Activated B cell treated with CpG ODN at 0.5 μM for 24 hours (primary cell): ENCODE measurements at places on chromosomes 6 and 20. TPM values are rescaled to one million over a fixed set of nuclear protein-coding genes. Genes with fewer than 3 reads are reported as not detected.

The VSTM2L gene
- total RNA-seq: not detected in 2 replicates

The PGC gene
- not detected in 2 replicates for total RNA-seq

The EPPIN gene
- not detected in 2 replicates for total RNA-seq

The LY6G6D gene
- total RNA-seq: not detected in 2 replicates

The BPI gene
- total RNA-seq: not detected in 2 replicates

The NRM gene
- total RNA-seq: 17.4 and 17.8 TPM in 2 replicates

The GPR6 gene
- not detected in 2 replicates for total RNA-seq

DNA sequence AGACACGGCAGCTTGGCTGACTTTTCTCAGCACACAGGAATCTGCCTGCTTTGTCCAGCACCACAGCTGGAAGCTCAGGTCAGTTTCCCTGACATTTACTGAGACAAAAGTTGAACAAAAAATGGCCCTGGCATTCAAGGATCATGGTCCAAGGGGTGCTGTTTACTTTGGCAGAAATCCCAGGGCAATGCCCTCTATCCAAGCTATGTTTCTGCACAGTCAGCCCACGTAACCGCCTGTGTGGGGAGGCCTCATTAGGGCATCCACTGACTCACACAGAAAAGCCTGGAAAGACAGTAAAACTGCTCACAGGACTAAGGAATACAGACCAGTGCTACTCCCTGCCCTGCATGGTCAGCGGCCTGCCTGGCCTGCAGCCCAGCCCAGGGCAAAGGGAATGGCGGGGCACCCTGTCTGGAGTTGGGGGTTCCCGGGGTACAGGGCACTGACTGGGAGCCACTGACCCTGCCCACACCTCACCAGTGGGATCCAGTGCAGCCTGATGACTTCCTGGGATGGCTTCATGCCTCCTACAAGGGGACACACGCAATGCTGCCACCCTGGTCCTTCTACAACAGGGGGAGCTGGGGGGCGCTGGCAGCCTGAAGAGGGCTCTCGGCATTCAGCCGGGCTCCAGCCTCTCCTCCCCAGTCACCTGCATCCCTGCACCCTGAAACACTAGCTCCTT lies 77.1 kb downstream of the NINL start:
- no peaks in the 10 kb centered on the region for H3K4me1 ChIP-seq
- peaks cover 2% of the 10 kb centered on the region for H3K36me3 ChIP-seq
- no peak overlapping the region for H3K4me3 ChIP-seq
- DNase-seq: no peak
- H3K27me3 ChIP-seq: no peaks in the 10 kb centered on the region

DNA sequence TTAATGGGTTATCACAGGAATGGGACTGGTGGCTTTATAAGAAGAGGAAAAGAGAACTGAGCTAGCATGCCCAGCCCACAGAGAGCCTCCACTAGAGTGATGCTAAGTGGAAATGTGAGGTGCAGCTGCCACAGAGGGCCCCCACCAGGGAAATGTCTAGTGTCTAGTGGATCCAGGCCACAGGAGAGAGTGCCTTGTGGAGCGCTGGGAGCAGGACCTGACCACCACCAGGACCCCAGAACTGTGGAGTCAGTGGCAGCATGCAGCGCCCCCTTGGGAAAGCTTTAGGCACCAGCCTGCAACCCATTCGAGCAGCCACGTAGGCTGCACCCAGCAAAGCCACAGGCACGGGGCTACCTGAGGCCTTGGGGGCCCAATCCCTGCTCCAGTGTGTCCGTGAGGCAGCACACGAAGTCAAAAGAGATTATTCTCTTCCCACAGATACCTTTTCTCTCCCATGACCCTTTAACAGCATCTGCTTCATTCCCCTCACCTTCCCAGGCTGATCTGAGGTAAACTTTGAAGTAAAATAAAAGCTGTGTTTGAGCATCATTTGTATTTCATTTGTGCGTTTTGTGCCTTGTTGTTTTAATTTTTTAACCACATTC lies 4.4 kb downstream of the HLA-E start:
- H3K4me3 ChIP-seq: peak overlapping the region; percentile 98
- no peaks in the 10 kb centered on the region for H3K27me3 ChIP-seq
- H3K4me1 ChIP-seq: peaks cover 85% of the 10 kb centered on the region

- peak overlapping the region; percentile 64 for H3K27ac ChIP-seq
- H3K27me3 ChIP-seq: no peaks in the 10 kb centered on the region
- no peak for DNase-seq
- H3K4me3 ChIP-seq: no peak overlapping the region
Observed at GRCh38 chr20:44496976-44497375, 21.3 kb downstream of the TTPAL start.

DNA sequence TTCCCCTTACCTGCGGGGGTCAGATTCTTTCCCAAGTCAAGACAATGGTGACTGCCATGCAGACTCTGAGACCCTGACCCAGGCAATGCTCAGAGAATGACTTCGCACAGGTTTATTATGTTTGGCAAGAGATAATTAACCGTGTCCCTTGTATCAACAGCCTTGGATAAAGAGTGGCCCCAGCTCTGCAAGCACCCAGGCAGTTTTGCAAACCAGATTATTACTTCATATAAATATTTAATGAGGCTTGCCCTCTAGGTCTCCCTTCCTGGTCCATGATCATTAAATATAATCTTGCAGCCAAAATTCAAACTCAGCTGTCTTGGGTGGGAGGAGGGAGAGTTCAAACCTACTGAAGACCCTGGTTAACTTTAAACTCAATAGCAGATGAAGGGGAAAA lies 156.5 kb downstream of the ANKRD60 start:
- DNase-seq: no peak
- no peaks in the 10 kb centered on the region for H3K36me3 ChIP-seq
- H3K4me3 ChIP-seq: no peak overlapping the region
- no peak overlapping the region for H3K27ac ChIP-seq
- H3K27me3 ChIP-seq: peaks cover 37% of the 10 kb centered on the region

GRCh38 chr20:34110745-34111641 lies 1.1 kb downstream of the EIF2S2 start:
- peaks cover 52% of the 10 kb centered on the region for H3K36me3 ChIP-seq
- peak overlapping the region; percentile 88 for H3K27ac ChIP-seq
- no peak for DNase-seq
- peak overlapping the region; percentile 96 for H3K4me3 ChIP-seq

GRCh38 chr20:47314647-47315338 lies 41.7 kb downstream of the ZMYND8 start:
- H3K4me1 ChIP-seq: peaks cover 51% of the 10 kb centered on the region
- no peak overlapping the region for H3K27ac ChIP-seq
- peaks cover 27% of the 10 kb centered on the region for H3K36me3 ChIP-seq

DNA sequence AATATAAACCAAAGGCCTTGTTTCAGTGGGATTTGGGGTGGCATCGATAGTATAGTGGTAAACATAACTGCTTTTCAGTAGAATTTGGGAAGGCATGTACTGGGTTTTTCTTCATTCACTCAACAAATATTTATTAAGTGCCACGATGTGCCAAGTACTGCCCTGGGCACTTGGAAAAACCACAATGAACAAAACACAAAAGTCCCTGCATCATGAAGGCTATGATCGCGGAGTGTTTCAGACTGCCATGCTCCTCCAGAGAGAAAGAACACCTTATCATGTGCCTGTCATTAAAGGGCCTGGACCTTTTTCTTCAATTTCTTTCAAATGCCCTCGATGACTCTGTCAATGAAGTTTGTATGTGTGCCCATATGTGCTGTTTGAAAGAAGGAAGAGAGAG lies 59.2 kb upstream of the CEP85L start:
- peak overlapping the region; percentile 95 for H3K4me3 ChIP-seq
- peaks cover 57% of the 10 kb centered on the region for H3K4me1 ChIP-seq
- peak overlapping the region; percentile 98 for H3K27ac ChIP-seq
- DNase-seq: no peak
- no peaks in the 10 kb centered on the region for H3K27me3 ChIP-seq
- peaks cover 5% of the 10 kb centered on the region for H3K36me3 ChIP-seq

DNA sequence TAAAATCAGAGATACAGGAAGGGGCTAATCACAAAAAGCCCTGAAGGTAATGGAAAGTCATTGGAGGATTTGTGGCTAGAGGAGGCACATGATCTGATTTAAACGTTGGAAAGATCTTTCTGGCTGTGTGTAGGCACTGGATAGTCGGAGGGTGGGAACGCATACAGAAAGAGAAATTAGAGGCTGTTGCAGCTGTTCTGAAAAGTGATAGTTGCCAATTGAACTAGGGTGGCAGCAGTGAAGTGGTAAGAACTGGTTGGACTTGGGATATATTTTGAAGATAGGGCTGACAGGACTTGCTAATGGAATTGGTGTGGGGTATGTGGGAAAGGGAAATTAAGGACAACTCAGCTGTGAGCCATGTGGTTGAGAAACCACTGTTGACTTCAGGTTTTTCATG lies 223.6 kb downstream of the OGFRL1 start:
- no peak for DNase-seq
- no peaks in the 10 kb centered on the region for H3K36me3 ChIP-seq
- no peak overlapping the region for H3K4me3 ChIP-seq
- H3K27me3 ChIP-seq: peaks cover 3% of the 10 kb centered on the region
- H3K4me1 ChIP-seq: peaks cover 4% of the 10 kb centered on the region
- H3K27ac ChIP-seq: no peak overlapping the region

- no peaks in the 10 kb centered on the region for H3K4me1 ChIP-seq
- H3K27ac ChIP-seq: no peak overlapping the region
- H3K27me3 ChIP-seq: no peaks in the 10 kb centered on the region
- no peaks in the 10 kb centered on the region for H3K36me3 ChIP-seq
- no peak overlapping the region for H3K4me3 ChIP-seq
Observed at GRCh38 chr6:160583794-160584193, 80.3 kb downstream of the LPA start.

DNA sequence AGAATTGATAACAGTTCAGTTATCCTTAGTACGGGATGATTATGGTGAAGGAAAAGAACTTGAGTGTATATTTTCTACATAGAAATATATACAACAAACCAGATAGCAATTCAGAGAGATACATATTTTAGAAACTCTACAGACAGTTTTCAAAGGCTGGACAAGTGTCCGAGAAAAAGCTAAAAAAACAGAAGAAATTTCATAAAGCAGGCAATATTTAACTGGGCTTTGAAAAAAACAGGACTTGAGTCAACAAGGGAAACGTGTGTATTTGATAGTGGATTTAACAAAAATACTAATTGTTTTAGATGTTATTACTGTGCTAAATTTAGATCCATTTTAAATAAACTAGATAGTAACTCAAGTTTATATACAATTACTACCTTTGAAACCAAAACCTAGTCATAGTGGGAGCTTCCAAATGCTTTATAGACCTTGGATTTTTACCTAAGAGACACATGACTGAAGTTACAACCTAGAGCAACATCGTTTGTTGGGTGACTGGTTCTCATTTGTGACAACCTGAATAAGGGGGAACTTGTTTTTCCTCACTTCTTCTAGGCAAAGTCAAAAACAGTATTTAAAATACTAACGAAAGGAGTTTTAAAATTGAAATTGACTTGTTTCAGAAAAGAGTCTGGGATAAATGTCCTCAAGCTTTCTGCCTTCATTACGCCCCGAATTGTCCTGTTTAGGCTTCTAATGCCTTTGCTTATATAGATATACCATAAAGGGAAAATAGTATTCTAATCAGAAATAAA lies 116.7 kb upstream of the PRSS16 start:
- no peak overlapping the region for H3K27ac ChIP-seq
- H3K4me1 ChIP-seq: peaks cover 27% of the 10 kb centered on the region
- no peak overlapping the region for H3K4me3 ChIP-seq
- no peaks in the 10 kb centered on the region for H3K36me3 ChIP-seq

DNA sequence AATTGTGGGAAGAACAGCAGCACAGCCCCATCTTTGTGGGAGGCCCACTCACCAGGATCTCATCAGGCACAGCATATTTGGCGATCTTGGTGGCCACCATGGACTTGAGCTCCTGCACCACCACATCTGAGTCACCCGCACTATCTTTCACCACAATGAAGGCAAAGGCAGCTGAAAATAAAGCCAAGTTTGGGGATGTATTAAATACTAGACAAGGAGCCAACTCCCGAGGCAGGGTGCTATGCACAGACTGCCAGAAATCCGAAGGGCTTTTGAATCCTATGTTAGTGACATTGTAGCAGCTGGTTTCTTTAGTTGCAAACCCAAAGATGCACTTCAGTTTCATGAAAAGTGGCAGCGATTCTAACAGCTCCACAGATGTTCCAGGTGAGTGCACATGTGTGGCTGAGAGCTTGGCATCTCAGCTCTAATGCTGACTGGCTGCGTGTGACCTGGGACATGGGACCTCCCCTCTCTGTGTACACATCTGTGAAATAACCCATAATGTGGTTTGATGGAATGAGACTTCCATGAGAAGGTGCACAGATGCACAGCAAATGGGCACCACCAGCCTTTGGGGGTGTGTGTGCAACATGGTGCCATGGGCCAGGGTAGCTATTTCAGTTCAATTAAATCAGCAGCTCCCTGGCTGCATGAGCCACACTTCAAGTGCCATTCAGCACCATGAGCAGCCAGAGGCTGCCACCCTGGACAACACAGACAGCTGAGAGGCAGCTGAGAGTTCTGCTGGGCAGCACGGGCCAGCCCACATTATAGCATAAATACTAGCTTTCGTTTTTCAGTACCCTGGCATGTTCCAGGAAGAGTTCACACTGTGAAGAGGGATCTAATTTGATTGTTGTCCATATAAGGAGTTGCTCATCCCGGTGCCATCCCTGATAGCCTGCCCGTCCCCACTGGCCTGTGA lies 16.9 kb upstream of the APMAP start:
- H3K4me1 ChIP-seq: no peaks in the 10 kb centered on the region
- no peak overlapping the region for H3K27ac ChIP-seq
- no peak overlapping the region for H3K4me3 ChIP-seq

DNA sequence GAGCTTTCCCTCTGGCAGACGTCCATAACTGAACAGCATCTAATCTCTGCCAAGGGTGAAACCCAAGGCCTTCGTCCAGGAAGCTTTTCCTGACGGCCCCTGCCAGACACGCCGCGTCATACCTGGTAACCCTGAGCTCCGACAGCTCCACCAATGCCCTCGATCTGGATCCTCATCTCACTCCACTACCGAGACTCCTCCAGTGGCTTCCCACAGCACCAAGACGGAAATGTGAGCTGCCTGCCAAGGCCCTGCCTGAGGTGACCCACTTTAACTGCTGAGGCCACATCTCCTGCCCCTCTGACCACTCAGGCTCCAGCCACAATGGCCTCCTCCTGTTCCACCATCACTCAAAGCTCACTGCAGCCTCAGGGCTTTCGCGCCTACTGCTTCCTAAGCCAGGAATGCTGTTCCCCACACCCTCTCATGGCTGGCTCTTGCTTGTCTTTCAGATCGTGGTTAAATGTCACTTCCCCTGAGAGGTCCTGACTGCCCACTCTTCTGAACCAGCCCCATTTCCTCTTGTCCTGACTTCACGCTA lies 143.2 kb downstream of the PREX1 start:
- H3K27ac ChIP-seq: peak overlapping the region; percentile 16
- H3K36me3 ChIP-seq: peaks cover 62% of the 10 kb centered on the region
- DNase-seq: no peak
- H3K27me3 ChIP-seq: no peaks in the 10 kb centered on the region

GRCh38 chr6:125750692-125751333 lies 1.4 kb downstream of the HEY2 start:
- peak overlapping the region; percentile 80 for H3K4me3 ChIP-seq
- H3K27ac ChIP-seq: no peak overlapping the region
- no peaks in the 10 kb centered on the region for H3K36me3 ChIP-seq
- H3K4me1 ChIP-seq: peaks cover 40% of the 10 kb centered on the region

DNA sequence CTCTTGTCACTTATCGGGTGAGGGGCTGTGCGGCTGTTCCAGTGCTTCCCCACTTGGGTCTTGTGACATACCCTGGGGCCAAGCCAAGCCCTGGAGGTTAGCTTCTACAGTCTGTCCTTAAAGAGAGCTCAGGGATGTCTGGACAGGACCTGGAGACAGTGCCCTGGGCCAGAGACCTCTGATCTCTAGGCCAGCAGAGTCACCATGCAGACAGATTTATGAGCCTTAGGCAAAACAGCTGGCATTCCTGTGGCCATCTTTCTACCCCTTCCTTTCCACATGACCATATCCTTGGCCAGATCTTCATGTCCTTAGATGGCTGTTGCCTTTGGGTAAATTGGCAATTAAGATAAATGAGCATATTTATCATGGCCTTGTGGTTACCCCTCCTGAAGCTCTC lies 678.6 kb downstream of the MAFB start:
- H3K4me1 ChIP-seq: no peaks in the 10 kb centered on the region
- DNase-seq: no peak
- H3K36me3 ChIP-seq: no peaks in the 10 kb centered on the region
- no peak overlapping the region for H3K27ac ChIP-seq
- H3K27me3 ChIP-seq: no peaks in the 10 kb centered on the region
